ENCODE measurements at places on chromosomes 12 and 14.

- no peak for DNase-seq
These were observed 3.7 kb upstream of the AQP6 start for GRCh38 chr12:49969027-49969426.

GRCh38 chr14:29548948-29549370 lies 378.7 kb downstream of the PRKD1 start:
- DNase-seq, result no peak

- no peak for DNase-seq
These were observed 297.5 kb upstream of the PRKD1 start for GRCh38 chr14:30225176-30225575.

DNA sequence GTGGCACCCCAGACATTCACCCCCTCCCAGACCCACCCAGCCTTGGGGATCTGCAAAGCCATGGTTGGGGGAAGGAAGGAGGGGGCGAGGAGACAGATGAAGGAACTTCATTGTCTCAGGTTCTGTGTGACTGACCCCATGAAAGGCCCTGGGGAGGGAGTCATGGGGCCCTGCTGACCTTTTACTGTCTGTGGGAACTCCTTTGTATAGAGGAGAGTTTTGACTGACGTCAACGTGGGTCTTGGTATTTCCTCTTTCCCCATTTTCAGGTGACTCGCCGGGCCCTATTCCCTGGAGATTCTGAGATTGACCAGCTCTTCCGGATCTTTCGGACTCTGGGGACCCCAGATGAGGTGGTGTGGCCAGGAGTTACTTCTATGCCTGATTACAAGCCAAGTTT lies 3.1 kb upstream of the RAB5B start:
- no peak for DNase-seq

DNA sequence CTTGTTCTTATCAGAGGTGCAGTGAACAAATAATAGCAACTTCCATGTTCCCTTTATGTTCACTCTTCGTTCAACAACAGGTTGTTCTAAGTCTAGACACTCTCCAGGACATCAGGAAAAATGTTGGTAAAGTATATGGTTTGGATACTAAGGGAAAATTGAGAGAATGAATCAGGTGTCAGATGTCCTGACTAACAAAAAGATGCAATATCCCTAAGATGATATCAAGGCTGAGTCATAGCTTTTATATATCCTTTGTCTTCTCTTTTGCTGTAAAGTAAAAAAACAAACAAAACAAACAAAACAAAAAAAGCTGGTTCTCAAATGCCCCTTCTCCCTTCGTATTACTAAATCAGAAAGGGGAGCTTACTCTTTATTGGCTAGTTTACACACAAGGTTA lies 11.1 kb downstream of the GLIPR1L1 start:
- DNase-seq, result no peak

DNA sequence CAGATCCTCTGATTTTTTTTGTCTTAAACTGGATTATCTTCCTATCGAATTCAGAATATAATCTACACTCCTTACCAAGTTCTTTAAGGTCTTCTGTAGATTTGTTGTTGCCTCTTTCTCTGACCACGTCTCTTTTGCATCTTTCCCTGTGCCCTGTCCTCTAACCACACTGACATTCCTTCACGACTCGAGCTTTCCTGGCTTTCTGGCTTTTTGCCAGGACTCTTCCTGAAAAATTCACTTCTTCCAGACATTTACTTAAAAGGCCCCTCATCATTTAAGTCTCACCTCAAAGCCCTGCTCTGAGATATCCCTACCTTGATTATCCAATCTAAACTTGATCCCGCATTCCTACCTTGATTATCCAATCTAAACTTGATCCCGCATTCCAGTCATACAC lies 422.3 kb upstream of the DCN start:
- no peak for DNase-seq

GRCh38 chr12:43159506-43159905 lies 392.5 kb downstream of the ADAMTS20 start:
- DNase-seq, result no peak

- DNase-seq, result no peak
These were observed 18.6 kb downstream of the CINP start for GRCh38 chr14:102344084-102344483.

GRCh38 chr12:108317308-108318234 lies 21.5 kb downstream of the CMKLR1 start:
- no peak for DNase-seq

GRCh38 chr14:100899884-100900771 lies 3.4 kb downstream of the RTL1 start:
- no peak for DNase-seq

GRCh38 chr12:52246720-52247621 lies 13.9 kb downstream of the KRT7 start:
- no peak for DNase-seq

DNA sequence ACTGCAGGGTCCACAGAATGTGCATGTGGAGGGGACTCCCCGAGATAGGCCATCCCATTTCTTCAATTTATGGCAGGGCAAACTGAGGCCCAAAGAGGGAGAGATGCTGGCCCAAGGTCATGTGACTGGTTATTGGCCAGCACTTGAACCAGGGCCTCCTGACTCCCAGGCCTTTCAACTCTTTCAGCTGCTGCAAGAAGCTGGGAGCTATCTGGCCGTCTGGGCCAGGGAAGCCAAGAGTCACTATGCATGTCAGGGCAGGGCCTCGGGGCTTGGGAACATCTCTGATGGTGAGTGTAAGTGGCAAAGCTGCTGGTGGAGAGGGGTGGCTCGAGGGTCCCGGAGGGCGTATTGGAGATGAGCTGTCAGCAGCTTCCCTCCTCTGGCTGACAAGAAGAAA lies 9.5 kb upstream of the LTBP2 start:
- DNase-seq, result no peak

DNA sequence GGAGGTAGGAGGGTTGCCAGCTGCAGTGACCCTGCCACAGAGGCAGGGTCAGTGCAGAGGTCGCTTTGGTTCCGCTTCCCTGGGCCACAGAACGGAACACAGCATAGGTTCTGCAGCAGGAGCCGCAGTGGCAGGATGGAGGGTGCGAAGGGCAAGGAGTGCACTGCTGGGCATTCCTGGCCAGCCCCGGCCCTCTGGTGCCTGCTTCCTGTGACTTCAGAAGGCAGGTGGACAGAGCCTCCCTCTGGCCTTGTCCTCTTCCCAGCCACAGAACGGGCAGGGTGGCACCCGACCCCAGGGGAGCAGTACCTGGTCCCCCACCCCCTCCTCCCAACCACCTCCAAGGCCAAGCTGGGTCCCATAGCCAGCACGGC lies 37.7 kb downstream of the SLC8B1 start:
- no peak for DNase-seq

GRCh38 chr12:85923767-85924331 lies 49.8 kb downstream of the NTS start:
- no peak for DNase-seq

DNA sequence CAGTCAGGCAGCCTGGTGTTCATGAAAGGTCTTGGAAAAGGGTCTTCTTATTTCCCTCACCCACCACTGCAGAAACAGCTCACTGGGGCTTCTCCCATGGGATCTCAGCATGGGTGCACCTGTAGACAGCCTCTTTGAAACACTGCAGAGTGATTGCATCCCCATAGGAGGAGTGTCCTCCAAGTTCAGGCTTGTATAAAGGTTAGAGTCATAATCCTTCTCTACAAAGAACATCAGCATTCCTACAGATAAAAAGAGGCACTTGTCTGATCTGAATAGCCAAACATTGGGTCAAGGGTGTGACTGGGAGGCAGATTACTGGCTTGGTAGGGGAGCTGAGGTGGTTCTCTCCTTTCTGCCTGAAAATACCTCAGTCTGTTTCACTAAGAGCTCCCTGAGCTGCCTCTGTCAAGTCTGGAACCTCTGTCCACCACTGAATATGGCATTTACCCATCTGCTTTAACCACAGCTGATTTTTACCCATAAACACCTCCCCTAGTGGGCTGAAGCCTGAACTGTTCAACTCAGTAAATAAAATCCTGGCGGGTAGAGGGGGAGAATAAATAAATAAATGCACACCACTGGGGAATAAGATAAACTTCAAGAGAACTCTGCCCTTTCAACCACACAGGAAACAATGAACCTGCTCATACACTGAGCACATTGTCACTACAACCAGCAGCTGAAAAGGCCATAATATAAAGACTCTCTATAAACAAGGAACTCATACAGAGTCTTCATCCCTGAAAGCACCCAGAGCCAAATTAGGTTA lies 120.7 kb upstream of the SCAF11 start:
- no peak for DNase-seq

DNA sequence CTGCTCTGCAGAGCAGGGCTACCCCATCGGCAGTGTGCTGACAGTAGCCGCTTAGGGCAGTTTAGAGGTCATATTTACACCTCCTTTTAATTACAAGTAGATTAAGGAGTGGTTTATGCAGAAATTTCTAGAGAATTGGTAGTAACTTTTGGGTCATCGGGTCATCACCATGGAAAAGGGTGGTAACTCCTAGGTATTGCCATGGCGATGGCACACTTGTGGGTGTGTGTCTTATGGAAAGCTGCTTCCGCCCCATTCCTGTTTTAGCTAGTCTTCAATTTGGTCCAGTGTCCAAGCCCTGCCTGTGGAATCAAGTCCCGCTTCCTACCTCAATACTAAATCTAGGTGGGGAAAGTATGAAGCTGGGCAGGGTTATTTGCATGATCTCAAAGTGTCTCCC lies 29.5 kb upstream of the ZNF740 start:
- no peak for DNase-seq

DNA sequence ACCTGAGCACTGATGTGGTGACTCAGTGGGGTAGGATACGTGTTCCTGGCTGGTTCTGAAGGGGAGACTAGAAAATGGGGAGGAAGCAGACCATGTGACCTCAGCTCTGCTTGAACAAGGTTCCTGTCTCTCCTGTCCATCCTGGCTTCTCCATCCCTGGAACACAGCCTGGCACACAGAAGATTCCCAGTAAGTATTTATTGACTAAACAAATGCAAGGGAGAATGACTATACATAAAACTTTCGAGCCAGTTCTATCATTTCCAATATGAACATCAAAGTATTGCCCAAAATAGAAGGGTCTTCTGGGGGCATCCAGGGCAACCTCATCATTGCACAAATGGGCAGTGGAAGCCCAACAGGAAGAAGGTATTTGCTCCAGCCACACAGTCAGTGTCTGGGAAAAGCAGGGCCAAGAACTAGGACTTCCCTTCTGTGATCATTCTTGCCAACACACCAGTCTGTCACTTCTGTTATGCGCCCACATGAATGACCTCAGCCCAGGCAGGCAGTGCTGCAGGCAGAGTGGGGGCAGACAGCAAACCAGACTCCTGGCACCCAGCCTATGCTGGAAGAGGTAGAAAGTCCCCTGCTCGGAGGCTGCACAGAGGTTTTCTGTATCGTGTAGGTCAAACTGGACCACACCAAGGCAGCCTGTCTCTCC lies 5.6 kb upstream of the SERPINA9 start:
- no peak for DNase-seq

DNA sequence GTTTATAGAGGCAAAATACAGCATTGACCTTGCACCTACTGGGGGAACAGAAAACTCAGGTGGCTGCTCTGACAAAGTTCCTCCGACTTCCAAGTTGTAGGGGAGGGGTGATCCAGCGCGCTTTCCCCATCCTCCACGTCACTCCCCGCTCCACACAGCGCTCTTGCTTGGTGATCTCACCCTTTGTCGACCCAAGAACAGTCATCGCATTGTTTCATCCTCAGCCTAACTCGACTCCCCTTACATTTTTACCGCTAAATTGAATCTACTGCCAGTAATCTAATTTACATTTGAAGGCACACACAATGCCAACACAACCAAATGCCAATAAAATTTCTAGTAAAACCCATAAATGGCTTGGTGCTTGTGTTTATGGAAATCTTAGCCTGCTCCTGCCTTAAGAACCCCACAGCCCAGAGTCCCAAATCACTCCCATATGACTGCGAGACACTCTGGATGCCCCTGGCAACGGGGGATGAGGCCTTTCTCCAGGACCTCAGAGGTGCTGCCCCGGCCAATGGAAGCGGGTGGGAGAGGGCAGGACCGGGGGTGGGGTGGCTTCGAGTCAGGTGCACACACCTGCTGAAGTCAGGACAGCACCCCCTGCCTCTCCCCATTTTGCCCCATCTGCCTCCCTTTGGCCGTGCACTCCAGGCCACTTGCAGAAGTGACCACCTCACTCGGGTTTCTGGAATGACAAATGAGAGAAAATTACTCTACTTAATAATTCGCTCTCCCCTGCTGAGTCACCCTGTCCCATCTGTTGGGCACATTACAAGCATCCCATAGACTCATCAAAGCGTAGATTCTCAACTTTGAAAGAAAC lies 98.2 kb upstream of the GSC start:
- DNase-seq, result no peak

- no peak for DNase-seq
These were observed 51.2 kb upstream of the RTRAF start for GRCh38 chr14:51938137-51938536.

- DNase-seq, result no peak
These were observed 50.7 kb upstream of the C12orf71 start for GRCh38 chr12:27133022-27133590.

All from activated T-helper 9 cell treated with anti-CD3 and anti-CD28 coated beads, Interleukin-2, amount 50 U/mL, for 16 hours (primary cell).